ENCODE measurements at places on chromosomes 4 and X. TPM values are rescaled to one million over a fixed set of nuclear protein-coding genes. Genes with fewer than 3 reads are reported as not detected.

- H3K4me3 ChIP-seq, result no peak overlapping the region
- peaks cover 20% of the 10 kb centered on the region for H3K36me3 ChIP-seq
- H3K4me1 ChIP-seq, result peaks cover 72% of the 10 kb centered on the region
- H3K27me3 ChIP-seq, result no peaks in the 10 kb centered on the region
- peak overlapping the region; percentile 77 for H3K27ac ChIP-seq
Measured at GRCh38 chrX:46712764-46713163, 46.2 kb downstream of the SLC9A7 start.

GRCh38 chr4:144351306-144351705, 210.8 kb upstream of the GYPA start:
- peaks cover 1% of the 10 kb centered on the region for H3K4me1 ChIP-seq
- no peak overlapping the region for H3K4me3 ChIP-seq
- H3K36me3 ChIP-seq, result no peaks in the 10 kb centered on the region
- peaks cover 9% of the 10 kb centered on the region for H3K27me3 ChIP-seq
- H3K27ac ChIP-seq, result no peak overlapping the region
- DNase-seq, result no peak

GRCh38 chrX:15838017-15838416, 16.6 kb downstream of the AP1S2 start:
- no peaks in the 10 kb centered on the region for H3K27me3 ChIP-seq
- H3K4me3 ChIP-seq, result no peak overlapping the region
- H3K27ac ChIP-seq, result no peak overlapping the region
- H3K4me1 ChIP-seq, result no peaks in the 10 kb centered on the region

Gene NALF2
- 0.18 TPM for total RNA-seq

Gene GAGE12J
- not detected for total RNA-seq

DNA sequence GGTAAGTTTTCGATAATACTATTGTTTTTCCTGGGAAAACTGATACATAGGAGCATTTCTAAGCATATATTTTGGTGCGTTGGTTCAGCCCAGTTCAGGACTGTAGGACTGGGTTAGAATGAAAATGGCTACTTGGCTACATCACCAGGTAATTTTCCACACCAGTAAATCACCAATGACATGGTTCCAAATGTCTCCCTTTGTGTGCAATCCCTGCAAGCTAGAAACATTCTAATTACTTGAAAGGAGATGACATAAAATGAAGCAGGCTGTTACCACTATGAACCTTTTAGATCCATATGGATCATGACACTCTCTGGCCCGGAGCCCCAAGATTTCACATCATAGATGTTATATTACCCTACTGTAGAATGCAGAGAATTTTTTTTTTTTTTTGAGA, 577.4 kb upstream of the FTHL17 start:
- DNase-seq, result no peak
- H3K4me1 ChIP-seq, result no peaks in the 10 kb centered on the region
- H3K27me3 ChIP-seq, result no peaks in the 10 kb centered on the region
- no peak overlapping the region for H3K4me3 ChIP-seq
- H3K36me3 ChIP-seq, result no peaks in the 10 kb centered on the region
